NCI-H2081 (cell line): ENCODE measurements at places on chromosomes 6 and 20.
A peak's percentile ranks its signal among the peaks of the same experiment; 100 is the strongest.

DNA sequence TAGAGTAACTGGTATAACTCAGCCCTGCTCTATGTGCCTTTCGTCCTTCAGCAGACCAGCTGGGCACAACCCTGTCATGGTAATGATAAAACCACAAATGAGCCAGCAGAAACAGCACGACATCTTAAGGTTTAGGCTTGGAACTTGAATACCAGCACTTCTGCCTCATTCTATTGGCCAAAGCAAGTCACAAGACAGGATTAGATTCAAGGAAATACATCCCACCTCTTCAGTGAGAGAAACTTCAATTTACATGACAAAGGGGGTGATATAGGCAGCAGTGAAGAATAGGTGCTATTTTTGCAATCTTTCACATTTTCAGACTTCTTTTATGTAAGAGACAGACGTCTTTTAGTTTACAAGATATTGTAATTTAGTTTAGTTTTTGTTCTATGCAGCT is 69.8 kb upstream of the SLC35F1 start:
- no peak for DNase-seq

GRCh38 chr6:32825966-32826365 is 9.2 kb upstream of the HLA-DOB start:
- DNase-seq = no peak

DNA sequence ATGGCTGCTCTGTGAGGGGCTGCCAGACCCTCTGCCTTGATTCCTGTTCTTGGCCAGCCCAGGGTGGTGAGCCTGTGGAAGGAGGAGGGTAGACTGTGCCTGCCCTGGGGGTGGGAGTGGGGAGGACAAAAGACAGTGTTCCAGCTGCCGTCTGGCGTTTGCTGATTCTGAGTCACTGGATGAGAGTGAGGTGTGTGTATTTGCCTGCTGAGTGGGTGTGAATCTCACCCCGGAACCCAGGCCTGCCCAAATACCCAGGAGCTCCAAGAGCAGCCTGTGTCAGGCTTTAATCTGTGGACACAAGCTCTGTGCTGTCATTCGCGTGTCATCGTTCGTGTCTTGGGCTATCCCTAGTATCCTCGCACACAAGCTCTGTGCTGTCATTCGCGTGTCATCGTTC is 2.6 kb upstream of the LKAAEAR1 start:
- no peak for DNase-seq

DNA sequence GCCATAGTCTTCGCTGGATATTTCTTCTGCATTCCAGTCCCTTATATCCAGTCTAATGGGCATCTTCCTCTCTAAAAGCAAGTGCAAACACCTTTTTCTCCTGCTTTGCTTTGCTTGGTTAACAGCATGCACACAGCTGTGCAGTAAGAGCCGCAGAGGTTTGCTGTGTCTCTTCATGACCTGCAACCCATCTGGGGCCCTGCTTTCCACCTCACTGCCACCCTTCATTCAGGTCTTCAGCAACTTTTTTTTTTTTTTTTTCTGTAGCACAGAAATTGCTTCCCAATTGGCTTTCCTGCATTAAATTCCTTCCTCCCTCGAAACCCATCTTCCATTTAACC is 14.4 kb downstream of the NEDD9 start:
- no peak for DNase-seq

DNA sequence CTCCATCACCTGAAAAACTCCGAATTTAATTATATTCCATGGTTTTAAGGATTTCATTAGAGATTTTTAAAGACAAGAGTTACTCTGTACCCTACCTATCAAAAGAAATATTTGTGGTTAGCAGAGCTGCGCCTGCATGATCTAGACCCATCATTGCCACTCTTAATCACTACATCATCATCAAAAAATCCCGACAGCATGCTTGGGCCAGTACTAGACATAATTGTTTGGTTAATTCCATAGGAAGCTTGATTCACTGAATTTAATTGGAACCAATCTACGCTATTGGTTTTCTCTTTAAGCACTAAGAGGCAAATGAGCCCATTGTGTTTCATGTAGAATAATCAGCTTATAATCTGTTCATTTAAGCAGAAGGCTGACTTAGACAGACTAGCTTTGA is 33.4 kb upstream of the RNF217 start:
- no peak for DNase-seq

DNA sequence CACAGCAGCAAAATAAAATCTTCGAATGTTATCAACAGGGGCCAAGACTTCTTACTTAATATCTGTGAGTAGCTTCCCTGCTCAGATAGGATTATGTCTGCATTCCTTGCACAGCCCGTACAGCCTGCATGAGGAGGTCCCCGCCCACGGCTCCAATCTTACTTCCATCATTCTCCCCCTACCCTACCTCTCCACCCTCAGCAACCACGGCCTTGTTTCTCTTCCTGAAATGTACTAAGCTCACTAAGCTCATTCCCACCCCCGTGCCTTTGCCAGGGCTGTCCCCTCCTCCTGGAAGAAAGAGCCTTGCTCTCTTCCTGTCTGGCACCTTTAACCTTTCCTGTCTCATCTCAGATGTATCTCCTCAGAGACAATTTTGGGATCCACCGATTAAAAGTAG is 120.4 kb downstream of the BCAS1 start:
- DNase-seq = no peak

DNA sequence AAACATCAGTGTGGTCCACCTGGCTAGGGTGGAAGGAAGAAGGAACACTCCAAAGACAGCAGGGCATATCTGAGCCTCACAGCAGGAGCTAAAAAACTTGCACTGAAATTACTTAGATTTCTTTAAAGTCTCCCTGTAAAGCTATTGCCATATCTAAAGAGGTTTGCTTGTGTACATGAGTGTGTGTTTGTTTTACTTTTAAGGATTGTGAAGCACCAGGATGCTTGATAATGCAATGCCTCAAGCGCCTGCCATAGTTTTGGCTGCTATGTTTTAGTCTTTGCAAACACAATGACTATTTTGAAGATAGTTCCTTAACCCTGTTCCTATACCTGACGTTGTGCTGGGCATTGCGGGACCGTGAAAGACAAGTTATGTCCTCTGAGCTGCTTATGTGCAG is 65.0 kb downstream of the ID4 start:
- no peak for DNase-seq

GRCh38 chr20:9999645-10000044 is 35.1 kb upstream of the ANKEF1 start:
- DNase-seq = no peak

- no peak for DNase-seq
Observed at GRCh38 chr6:15288856-15289255, 43.0 kb downstream of the JARID2 start.

- no peak for DNase-seq
Observed at GRCh38 chr6:130037207-130037811, 18.9 kb downstream of the L3MBTL3 start.

GRCh38 chr20:44683263-44684046 is 31.7 kb upstream of the CCN5 start:
- DNase-seq = peak; percentile 43

GRCh38 chr6:32147401-32148132 is 4.2 kb downstream of the PRRT1 start:
- DNase-seq = no peak

- DNase-seq = no peak
Observed at GRCh38 chr20:47296950-47297349, 59.5 kb downstream of the ZMYND8 start.

- DNase-seq = no peak
Observed at GRCh38 chr6:130105996-130106704, 87.8 kb downstream of the L3MBTL3 start.

DNA sequence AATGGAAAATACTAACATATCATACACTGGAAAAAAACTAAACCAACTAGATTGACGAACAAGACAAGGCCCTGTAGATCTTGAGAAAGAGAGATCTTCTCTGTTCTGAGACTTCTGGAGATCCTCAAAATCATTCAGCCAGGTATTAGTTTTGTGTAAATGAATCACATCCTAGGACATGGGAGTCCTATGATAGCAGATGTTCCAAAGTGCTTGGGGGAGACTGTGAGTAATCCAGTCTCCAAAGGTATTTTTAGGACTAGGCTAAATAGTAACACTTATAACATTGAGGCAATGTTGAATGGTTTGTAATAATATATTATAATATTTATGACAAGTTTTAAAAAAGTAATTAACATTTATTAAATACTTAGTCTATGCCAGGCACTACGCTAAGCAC is 275.0 kb downstream of the BTBD9 start:
- DNase-seq = no peak

GRCh38 chr6:111329882-111330633 is 153.0 kb downstream of the REV3L start:
- no peak for DNase-seq

GRCh38 chr20:54510541-54511129 is 35.2 kb downstream of the DOK5 start:
- DNase-seq = no peak

DNA sequence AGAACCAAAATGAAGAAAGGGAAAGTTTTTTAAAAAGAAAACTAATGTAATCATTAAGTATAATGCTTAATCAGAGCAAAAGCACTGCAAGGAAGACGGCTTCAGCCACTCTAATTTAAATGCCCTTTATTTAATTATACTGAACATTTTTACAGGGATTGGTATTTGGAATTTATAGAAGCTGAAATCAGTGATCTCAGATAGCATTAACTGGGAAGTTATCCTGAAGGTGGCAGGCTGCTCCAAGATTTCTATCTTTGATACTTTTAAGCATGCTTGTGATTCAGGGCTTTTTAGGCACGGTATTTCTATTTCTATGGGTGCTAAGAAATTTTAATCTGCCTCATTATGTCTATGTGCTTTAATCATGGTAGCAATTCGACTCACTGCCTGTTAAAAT is 1.3 kb upstream of the NDUFAF4 start:
- DNase-seq = peak; percentile 37

DNA sequence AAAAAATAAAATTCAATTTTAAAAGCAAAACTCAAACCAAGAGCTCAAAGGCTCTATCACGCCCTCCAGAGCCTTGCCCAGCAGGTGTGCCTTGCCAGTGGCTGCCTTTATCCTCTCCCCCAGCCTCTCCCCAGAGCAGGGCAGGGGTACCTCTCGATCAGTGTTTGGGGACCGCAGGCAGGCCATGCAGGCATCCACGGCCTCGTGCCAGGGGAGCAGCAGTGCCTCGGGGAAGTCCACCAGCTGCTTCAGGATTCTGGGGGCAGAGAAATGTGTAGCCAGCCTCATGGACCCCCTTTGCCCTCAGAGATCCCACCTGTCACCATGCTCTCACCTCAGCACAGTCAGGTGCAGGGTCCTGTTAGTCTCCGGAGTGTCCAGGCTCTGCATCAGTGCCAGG is 5.7 kb downstream of the CUL7 start:
- DNase-seq = no peak

DNA sequence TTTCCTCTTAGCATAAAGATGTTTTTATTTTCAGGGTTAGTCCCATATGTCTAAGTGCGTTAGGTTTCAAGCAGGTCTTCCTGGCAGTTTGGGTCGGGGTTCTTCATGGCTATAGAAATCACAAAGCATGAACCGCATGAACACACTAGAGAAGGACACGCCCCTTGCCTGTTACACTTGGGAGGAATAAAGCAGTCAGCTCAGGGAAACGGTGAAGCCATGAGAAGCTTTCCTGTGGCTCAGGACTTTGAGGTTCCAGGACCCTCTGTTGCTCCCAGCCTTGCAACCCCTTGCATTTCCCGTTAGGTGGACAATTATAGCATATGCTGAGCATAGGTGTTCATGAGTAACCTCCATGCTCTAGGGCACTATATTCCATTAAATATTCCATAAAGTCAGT is 96.7 kb downstream of the SYCP2 start:
- no peak for DNase-seq

DNA sequence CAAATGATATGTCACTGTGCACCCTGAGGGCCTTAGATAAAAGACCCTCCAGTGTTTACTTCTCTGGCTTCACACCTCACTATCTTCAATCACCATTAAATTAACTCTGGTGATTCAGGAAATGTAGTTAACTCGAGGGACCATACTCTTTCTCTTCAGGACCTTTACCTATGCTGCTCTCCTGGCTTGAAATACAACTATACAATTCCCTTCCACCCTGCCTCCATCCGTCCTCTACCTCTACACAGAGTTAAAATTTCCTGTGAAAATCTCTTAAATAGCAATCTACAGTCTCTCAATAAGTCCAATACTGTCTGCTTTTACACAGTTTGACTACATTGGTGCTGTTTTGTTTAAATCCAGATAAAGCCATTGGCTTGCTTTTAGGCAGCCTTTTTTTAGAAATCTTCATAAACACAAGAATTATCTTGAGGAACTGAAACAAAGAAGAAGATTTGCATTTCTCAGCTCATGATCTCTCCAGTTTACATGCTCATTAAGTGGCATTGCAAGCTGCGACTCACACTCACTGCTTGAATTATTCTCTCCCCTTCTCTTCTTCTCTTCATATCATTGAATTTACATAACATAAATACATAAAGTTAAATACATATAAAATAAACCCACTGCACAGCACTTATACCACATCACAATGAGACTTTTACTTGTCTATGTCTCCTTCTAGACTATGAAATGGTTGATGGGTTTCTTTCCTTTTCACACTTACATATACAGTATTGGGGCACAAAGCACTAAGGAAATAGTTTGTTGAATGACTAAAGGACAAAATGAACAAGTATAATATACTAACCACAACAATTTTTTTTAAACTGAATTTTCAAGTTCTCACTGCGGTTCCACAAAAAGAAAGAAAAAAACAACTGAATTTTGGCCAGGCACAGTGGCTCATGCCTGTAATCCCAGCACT is 239.0 kb upstream of the KCNQ5 start:
- no peak for DNase-seq

- peak; percentile 75 for DNase-seq
Observed at GRCh38 chr20:49541733-49542513, 26.0 kb downstream of the PTGIS start.

DNA sequence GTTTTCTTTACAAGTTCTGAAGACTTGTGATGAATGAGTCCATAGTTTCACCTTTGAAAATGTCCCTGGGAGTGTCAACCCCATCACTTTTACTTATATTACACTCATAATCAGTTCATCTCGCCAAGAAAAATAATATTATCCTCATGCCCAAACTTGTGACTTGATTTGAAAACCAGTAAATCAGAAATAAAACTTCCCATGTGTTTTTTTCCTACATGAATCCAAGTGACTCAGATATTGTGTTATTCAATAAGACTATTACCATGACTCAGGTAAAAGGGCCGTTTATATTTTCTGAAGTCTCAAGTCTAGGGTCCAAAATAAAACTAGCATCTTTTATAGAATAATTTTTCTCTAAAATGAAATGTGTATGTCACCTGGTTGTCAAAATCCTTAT is 15.8 kb upstream of the CYP24A1 start:
- DNase-seq = no peak

- no peak for DNase-seq
Observed at GRCh38 chr6:57159127-57159526, 13.0 kb upstream of the BAG2 start.

DNA sequence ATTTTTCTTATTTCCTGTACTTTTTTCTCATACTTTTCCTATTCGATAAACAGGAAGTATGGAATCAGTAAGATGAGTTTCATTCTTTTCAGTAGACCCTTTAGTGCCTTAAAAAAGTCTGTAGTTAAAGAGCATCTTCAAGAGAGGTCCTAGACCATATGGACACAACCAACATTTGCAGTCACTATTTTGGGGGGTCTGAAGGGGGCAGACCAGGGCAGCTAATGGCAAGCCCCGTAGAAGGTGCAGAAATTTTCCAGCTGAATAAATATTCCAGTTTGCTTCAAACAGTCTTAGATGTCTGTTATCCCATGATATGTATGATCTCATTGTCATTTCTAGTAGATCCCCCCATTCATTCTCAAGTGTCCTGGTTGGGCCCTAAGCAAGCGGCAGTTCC is 52.8 kb downstream of the MAP3K5 start:
- DNase-seq = no peak

GRCh38 chr6:40640599-40641227 is 53.5 kb upstream of the LRFN2 start:
- no peak for DNase-seq

GRCh38 chr20:37523911-37524700 is 3.1 kb downstream of the NNAT start:
- DNase-seq = no peak

- no peak for DNase-seq
Observed at GRCh38 chr6:96727144-96727543, 110.1 kb downstream of the GPR63 start.
